Activated T-helper 1 cell treated with anti-CD3 and anti-CD28 coated beads, Interleukin-12 subunit alpha, Interleukin-12 subunit beta, Interleukin-2, Interleukin-4 antibody, amounts not matched to agents 30 ng/mL and 10 ng/mL and 1 ng/mL, durations not matched to agents 14 hours and 24 hours and 36 hours (primary cell): ENCODE measurements at places on chromosomes 1 and 21. TPM values are rescaled to one million over a fixed set of nuclear protein-coding genes. Genes with fewer than 3 reads are reported as not detected.

GRCh38 chr1:186208405-186209129, 166.5 kb downstream of the TPR start:
- DNase-seq: no peak

DNA sequence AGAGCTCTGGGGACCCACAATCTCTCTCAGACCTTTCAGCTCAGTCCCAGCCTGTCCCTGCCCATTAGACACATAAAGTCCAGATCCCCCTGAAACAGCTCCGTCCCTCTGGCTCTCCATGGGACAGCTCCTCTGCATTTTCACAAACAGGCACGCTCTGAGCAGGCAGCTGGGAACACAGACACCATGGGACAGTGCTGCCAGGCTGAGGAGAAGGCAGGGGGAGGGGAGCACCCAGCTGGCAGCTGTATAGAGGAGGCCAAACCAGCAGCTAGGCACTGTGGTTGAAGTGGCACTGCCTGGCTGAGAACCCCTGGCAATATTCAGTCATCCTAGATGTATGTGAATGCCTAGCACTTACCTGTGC, 2.0 kb downstream of the TMEM63A start:
- no peak for DNase-seq

LTN1 gene
- total RNA-seq: 25.6 and 28.4 TPM in 2 replicates

SLAMF1 gene
- 118 TPM in 2 replicates for total RNA-seq

DNA sequence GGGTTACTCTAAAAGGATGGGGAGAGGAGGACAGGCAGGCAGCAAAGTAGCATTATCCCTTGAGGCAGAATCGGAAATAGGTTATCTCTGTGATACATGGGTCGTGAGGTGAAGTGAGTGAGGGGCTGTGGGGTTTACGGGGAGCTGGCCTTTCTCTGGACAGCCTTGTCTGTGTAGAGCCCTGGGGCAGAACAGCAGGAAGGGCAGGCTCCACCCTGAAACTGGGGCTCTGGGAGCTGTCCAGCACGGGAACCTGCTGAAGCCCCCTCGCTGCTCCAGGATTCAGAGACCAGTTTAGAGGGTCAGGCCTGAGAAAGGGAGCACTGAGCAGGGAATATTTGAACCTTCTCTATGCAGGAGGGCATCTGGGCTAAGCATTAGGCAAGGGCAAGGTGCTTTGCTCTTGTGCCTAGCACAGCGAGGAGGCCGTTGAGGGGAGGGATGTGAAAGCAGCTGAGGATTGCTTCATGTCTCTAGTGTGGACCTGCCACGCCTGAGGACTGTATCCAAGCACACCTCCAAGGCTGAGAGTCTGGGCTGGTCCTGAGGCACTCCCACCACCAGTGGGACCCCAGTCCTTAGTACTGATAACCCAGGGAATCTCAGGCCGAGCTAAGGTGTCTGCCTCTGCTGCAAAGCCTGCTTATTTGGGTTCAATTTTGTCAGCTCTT, 55.8 kb downstream of the NAV1 start:
- no peak for DNase-seq

GGPS1 gene
- 28.8 and 29.8 TPM in 2 replicates for total RNA-seq

PWP2 gene
- total RNA-seq: 11.9 and 15.1 TPM in 2 replicates

GRCh38 chr1:235874261-235874660, 7.6 kb upstream of the LYST start:
- no peak for DNase-seq

TIE1 gene
- 0.36 and 0.64 TPM in 2 replicates for total RNA-seq

OR2T33 gene
- not detected in 2 replicates for total RNA-seq

DNA sequence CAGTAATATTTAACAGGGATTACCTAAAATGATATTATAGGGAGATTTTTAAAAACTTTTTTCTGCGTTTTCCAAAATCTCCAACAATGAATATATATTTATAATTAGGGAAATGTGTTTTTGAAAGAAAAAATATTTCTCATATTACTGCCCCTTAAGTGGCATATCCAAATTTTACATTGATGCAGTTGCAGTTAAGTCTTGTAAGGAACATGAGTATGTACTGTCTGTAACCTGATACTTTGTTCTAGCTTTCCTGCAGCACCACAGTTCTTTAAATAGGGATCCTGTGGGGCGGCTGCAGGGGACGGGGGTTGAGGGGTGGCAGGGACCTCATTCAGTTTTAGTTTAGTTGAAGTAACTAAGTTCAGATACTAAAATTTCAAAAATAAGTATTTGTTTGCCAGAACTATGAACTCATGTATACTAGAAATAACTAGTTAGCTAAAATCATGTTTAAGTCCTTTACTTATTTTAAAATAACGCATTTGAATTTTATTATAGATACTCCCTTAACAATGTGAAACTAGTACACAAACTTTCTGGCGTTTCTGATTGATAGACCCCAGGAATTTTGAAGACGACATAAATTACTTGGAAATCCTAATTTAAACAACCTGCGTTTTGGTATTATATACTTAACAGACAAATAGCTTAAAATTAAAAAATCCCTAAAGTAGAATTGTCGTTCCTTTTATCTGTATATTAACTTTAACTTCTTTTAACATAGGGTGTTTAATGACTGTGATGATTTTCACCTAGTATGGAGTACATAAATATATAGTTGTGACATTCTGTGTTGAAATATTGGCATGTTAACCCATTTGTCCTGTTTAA, 639 bp upstream of the DNAJB4 start:
- peak; percentile 41 for DNase-seq

DNA sequence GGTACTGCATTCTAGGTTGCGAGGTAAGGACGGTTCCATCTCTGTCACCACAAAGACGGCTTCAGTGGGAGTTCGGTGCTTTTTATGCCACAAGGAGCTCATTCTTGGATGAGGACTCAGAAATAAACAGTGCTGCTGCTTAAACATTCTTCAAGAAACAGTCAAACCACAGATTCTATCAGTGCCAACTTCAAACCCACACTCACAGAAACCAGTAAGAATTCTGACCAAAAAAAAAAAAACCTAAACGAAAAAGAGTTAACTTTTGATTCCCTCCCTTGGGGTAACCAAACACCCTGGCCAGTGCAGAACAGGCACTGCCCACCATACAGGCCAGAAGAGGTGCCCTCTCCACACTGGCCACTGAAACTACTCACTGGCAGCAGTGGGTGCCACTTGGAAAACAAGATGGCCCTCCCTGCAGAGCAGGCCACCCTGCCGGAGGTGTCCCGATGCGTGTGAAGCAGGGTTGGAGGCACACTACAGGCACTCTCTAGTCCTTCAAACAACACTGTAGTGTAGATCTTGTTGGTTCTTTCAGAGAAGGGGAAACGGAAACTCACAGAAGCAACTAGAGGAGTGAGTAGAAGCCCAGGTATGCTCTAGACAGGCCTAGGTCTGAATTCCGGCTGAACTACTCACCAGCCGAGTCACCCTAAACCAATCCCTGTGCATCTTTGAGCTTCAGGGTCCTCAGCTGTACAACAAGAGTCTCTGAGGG, 87.3 kb upstream of the TLR5 start:
- no peak for DNase-seq

DNA sequence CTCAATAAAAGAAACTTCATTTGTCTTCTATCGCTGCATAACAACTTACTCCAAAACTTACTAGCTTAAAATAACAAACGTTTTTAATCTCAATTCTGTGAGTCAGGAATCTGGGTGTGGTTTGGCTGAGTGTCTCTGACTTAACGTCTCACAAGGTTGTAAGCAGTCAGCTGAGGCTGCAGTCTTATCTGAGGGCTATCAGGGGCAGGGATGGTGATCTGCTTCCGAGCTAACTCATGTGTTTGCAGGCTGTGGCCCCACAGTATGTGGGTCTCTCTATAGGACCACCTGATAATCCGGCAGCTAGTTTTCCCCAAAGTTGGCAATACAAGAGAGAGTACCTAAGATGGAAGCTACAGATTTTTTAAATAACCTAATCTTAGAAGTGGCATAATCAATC, 234.2 kb upstream of the FGGY start:
- no peak for DNase-seq

DNA sequence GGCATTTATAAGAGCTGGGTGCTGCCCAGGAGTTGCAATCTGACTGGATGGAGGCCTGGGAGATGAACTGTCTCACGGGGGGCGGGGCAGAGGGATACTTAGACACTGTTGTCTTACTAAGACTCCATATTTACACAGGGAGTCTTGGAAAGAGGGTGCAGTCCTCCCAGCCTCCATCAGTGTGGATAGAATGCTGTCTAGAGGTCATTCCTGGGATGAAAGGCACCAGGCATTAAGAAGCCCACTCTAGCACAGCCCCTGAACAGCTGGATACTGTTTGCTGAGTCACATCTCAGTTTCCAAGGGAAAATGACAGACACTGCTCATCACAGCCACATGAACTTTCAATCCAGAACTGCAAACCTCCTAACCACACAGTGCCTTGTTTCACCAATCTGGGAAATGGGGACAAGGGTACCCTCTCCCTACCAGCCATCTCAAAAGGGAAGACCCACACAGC, 43.3 kb downstream of the SSBP3 start:
- no peak for DNase-seq

GRCh38 chr1:93080179-93080823, 1.2 kb downstream of the MTF2 start:
- no peak for DNase-seq
